GM06990 (cell line): ENCODE measurements at places on chromosomes 4 and X.

GRCh38 chr4:174592985-174593335, 70.7 kb upstream of the HPGD start:
- no peak for DNase-seq

- peak; percentile 55 for DNase-seq
Measured at GRCh38 chr4:184287697-184288255, 70.1 kb upstream of the ENPP6 start.

GRCh38 chr4:94974773-94975172, 217.0 kb downstream of the BMPR1B start:
- DNase-seq = no peak

DNA sequence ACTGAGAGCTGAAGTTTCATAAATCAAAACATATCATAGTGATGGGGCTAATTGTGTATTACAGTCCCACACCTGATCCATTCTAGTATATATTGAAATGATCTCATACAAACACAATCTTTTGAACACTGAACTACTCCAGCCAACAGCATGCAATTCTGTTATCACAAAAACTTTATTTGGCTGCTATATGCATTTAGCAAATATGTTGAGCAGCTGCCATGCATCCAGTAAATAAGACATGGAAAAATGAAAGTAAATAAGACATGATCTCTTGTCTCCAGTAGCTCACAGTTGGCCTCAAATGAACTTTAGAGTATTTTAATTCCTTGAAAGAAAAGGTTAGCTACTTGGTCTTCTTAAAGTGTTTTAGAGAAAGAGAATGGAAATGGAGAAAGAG, 2.1 kb downstream of the AMBN start:
- DNase-seq = no peak

DNA sequence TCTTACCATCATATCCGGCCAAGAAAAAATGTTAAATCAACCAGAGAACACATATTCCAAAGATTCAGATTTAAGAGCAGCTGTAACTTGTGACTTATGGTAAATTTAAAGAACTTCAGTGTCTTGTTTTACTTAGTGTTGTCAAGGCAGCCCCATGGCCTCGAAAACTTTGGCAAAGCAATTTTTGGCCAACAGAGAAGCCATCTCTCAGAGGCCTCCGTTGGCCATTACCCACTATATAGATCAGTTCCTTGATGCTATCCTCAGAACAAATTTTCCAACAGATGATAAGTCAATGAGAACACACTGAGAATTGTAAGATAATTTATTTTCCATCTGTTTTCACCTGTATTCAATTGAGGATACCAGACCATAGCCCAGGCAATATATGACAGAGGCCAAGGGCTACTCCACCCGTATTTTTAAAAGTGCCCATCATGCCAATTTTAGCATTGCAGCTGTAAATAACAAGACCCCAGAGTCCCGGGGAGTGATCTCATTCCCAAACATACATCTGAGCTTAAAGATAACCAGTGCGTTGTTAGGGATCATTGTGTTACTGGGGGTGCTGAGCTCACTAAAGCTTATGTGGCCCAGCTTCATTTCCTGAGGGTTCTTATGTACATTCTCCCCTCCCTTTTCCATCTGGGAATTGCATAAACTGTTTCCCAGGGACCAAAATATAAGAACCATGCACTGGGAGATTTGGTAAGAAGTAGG, 50.0 kb upstream of the PDHA1 start:
- no peak for DNase-seq

- DNase-seq = peak; percentile 6
Measured at GRCh38 chr4:67861513-67861912, 22.3 kb downstream of the TMPRSS11D start.

GRCh38 chr4:162341533-162341932, 177.7 kb upstream of the FSTL5 start:
- no peak for DNase-seq

- no peak for DNase-seq
Measured at GRCh38 chr4:141350122-141350905, 129.6 kb downstream of the ZNF330 start.

DNA sequence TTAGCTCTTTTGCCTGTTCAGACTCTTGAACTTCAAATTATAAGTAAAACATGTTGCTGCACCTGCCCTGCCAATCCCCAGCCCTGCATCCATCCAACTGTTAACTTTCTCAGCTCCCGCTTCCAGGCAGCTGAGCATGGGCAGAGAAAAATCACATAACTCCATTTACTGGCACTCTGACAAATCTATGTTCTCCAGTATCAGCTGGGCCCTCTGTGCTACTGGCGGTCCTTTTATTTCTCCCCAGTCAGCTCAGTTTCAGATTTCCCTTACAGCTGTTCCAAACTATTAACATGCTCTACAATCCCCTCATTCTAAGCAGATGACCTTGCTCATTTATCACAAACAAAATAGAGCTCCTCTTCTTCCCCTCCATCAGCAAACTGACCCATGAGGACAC, 240.4 kb upstream of the TET2 start:
- DNase-seq = no peak

GRCh38 chr4:90888571-90888970, 761.4 kb downstream of the CCSER1 start:
- no peak for DNase-seq

- no peak for DNase-seq
Measured at GRCh38 chr4:74376888-74377483, 12.0 kb downstream of the EREG start.

- no peak for DNase-seq
Measured at GRCh38 chr4:96248225-96248624, 408.3 kb downstream of the PDHA2 start.

GRCh38 chr4:155187989-155188388, 20.4 kb upstream of the NPY2R start:
- DNase-seq = no peak

DNA sequence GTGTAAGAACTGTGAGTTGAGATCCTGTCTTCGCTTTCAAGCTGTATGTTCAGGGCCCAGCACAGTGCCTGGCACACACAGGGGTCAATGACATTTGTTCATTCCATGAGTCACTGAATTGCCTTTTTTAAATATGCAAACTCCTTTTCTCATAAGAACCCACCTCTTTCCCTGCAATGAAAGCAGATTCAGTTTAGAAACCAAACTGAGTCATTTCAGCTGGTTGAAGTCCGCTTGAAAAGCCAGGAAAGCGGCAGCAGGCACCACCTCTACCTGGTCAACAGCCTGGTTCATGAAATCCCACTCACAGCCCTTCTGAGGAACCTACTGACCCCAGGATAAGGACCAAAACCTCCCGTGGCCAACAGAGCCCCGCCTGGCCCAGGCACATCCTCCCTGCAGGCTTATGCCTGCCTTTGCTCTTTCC, 4.5 kb upstream of the C1QTNF7 start:
- no peak for DNase-seq

- no peak for DNase-seq
Measured at GRCh38 chr4:117334451-117335188, 249.2 kb upstream of the TRAM1L1 start.

DNA sequence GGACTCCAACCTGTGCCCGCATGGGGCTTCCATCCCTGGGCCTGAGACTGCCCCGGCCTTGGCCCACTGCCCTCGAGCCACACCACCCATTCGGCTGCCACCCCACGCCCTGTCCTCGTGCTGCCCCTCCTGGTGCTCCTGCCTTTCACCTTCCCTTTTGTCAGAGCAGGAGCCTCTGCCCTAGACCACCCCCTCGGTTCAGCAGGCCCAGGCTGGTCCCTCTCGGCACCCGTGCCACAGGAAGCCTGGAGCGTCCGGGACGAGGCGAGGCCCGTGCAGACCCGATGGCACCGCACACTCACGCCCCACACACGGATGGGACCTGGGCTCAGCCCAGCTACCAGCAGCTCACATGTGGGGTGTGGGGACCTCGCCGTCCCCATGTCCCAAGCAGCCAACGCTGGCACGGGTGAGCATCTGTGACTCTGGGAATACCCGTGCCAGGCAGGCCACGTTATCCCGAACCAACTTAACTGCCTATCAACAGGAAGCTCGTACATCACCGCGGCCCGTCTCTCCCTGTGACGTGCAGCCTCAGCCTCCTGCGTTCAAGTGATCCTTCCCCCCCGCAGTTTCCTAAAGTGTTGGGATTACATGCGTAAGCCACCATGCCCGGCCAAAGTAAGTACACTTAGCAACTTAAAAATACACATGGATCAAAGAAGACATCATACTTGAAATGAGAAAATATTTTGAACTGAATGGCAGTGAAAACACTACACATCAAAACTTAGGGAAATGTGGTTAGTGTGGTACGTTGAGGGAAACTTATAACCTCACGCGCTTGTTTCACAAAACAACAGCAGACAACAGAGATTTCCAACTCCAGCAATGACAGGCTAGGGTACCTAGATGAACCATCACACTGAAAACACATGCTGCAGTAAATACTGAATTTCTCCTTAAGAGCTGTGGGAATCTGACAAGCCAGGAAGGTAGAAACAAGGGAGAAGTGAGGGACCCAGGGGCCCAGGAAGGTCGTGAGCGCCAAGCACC, 29.0 kb downstream of the LRPAP1 start:
- no peak for DNase-seq

DNA sequence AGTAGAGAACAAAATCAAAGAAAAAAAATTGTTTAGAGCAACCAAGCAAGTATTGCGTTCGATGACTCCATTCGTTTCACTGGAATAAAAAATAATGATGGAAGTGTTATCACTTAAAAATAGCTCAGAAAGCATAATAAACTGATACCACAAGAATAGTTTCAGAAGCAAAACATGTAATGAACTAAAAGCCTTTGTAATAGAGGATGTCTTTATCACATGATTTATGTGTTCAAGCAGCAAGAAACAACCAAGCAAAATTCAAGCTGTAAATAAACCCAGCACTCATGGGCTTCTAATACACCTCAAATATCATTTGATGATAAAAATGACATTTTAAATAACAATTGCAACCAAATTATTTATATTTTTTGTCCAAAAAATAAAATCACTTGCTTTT, 192.2 kb downstream of the NDST4 start:
- no peak for DNase-seq

DNA sequence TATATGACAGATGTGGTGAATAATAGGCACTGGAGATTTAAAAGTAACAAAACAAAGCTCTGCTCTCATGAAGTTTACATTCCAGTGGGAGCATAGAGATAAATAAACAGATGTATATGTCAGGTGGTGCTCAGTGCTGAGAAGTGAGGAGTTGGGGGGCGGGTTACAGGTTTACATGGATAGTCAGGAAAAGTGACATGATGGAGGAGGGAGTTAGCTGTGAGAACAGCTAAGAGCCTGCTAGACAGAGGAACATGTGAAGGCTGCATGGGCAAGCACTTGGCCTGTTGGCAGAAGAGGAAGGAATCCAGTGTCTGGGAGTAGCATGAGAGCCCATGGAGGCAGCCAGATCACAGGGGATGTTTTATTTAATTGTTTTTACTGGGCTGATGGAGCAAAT, 10.2 kb upstream of the TMEM156 start:
- DNase-seq = no peak

DNA sequence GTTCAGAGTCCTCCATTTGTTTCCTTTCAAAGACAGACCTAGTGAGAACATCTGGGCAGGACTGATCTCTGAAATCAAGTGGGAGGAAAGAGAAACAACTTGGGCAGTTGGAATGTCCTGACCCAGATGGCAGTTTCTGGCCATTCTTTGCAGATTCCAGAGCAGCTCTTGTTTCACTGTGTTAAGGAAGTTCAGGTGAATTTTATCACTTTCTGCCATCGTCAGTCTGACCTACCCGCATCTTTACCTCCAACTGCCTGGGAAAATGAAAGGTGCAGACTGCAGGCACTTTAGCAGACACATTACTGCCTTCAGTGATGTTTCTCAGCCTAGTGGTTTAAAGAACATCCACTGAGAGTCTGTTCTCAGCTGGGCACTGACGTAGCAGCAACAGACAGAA, 216.2 kb downstream of the CEP135 start:
- no peak for DNase-seq

GRCh38 chrX:55119712-55120111, 30.9 kb downstream of the PAGE2 start:
- no peak for DNase-seq

DNA sequence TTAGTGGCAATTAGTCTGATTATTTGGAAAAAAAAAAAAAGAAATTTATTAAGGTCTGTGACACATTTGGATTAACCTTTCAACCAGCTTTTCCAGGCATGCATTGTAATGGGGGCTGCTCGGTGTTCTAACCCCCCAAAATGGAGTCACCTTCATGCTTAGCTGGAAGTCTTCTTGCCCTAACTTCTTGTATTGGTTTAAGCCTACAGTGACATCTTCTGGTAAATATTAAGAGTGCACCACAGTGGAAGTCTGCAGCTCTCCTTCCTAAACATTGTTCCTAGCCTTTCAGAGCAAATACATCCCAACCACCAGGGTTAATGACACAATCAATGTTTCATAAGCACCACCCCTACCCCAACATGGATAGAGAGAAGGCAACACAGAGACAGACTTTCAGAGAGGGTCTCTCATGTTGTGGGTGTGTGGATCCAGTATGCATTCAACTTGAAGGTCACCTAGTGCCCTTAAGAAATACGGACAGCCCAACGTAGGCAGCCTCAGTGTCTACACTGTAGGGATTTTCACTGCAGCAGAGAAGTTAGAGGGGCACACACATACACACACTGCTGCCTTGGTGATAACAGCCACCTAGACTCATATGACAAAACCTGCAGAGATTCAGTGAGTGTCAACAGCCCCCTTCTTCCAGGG, 142.9 kb upstream of the MBNL3 start:
- DNase-seq = no peak

- DNase-seq = no peak
Measured at GRCh38 chrX:68432648-68433047, 647 bp downstream of the OPHN1 start.

DNA sequence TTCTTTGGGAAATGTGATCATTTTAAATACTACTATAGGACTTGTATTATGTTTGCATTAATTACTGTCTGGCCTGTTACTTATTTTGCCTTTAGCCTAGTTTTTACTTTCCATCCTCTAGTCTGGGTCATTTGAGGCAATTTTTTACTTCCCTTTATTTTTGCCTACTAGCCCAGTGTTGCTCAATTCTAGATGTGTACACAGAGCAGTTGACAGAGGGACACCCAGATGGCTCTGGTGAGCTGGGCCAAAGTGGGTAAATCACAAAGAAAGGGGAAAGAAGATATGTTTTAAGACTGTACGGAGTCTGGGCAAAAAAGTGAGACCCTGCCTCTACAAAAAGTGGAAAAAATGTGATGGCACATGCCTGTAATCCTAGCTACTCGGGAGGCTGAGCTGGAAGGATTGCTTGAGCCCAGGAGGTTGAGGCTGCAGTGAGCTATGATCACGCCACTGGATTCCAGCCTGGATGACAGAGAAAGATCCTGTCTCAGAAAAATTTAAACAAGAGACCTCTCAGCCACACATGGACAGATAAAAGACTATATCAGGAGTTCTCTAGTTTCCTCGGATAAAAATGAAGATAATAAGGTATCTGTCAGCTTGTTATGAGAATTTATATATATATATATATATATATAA, 35.7 kb downstream of the APOO start:
- DNase-seq = no peak

DNA sequence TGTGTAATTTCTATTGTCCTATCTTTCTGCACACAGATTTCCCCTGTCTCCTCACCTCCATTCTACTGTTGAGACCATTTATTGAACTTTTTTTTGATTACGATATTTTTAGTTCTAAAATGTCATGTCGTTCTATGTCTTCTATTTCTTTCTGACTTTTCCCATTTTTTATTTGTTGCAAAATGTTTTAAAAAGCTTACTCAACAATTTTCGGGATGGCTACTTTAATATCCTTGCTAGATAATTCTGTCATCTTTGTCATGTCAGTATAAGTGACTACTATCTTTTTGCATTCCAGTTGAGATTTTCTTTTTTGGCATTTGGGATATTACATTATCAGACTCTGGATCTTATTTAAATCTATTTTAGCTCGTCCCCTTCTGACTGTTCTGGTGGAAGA, 7.5 kb upstream of the DMD start:
- DNase-seq = no peak

GRCh38 chr4:155367608-155368007, 9.2 kb downstream of the MAP9 start:
- DNase-seq = no peak
